ENCODE measurements at places on chromosomes 2 and 18. TPM values are rescaled to one million over a fixed set of nuclear protein-coding genes. Genes with fewer than 3 reads are reported as not detected.

The MERTK gene
- total RNA-seq: 0.77 TPM

The ITPRIPL1 gene
- total RNA-seq: 4.7 TPM

The POTEC gene
- total RNA-seq: not detected

The ZNF512 gene
- 59.5 TPM for total RNA-seq

The SH3BP4 gene
- 2.6 TPM for total RNA-seq

The ZNF532 gene
- 15.7 TPM for total RNA-seq

The PARD6G gene
- not detected for total RNA-seq

The C2orf80 gene
- total RNA-seq: not detected

The VAMP8 gene
- total RNA-seq: 83.2 TPM

- H3K27me3 ChIP-seq: no peaks in the 10 kb centered on the region
- H3K4me1 ChIP-seq: no peaks in the 10 kb centered on the region
- no peak overlapping the region for H3K4me3 ChIP-seq
- no peak overlapping the region for H3K27ac ChIP-seq
Measured at GRCh38 chr2:17962876-17963275, 84.4 kb downstream of the KCNS3 start.

DNA sequence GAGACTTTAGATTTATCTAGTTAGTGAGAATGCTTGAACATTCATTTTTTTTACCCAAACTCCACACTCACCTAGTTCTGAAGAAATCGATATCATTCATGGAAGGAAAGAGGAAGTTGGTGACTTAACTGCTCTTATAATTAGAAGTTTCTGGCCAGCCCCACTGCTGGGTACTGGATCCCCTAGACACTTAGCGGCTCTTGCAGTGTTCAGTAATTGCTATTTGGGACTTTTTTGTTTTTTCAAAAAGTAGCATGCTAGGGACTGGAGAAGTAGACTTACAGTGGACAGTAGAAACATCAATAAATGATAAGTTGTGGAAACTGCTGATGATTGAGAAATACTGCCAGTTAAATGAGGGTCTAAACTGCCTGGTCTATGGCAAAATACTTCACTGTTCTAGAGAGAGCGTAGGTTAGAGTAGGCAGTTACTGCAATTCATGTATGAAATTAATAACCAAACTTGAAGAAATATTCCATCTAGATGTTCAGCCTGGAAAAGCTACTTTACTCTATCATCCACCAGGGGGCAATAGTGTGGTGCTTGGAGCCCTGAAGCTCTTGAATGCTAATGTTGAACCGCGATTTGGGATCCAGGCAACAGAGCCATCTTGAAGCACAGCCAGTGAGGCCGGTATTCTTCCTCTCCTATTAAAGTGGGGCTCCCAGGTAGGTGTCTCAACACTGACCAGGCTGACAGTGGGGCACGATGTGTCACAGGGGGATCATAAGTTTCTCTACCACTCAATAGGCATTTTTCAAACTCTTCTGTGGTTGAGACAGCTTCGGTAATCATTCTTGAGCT lies 146.1 kb upstream of the SESTD1 start:
- H3K4me3 ChIP-seq: no peak overlapping the region
- H3K36me3 ChIP-seq: no peaks in the 10 kb centered on the region
- no peaks in the 10 kb centered on the region for H3K27me3 ChIP-seq
- H3K27ac ChIP-seq: no peak overlapping the region
- H3K4me1 ChIP-seq: no peaks in the 10 kb centered on the region

- H3K4me1 ChIP-seq: no peaks in the 10 kb centered on the region
- H3K36me3 ChIP-seq: no peaks in the 10 kb centered on the region
- H3K27me3 ChIP-seq: no peaks in the 10 kb centered on the region
Measured at GRCh38 chr2:18498531-18498930, 61.9 kb downstream of the RDH14 start.

DNA sequence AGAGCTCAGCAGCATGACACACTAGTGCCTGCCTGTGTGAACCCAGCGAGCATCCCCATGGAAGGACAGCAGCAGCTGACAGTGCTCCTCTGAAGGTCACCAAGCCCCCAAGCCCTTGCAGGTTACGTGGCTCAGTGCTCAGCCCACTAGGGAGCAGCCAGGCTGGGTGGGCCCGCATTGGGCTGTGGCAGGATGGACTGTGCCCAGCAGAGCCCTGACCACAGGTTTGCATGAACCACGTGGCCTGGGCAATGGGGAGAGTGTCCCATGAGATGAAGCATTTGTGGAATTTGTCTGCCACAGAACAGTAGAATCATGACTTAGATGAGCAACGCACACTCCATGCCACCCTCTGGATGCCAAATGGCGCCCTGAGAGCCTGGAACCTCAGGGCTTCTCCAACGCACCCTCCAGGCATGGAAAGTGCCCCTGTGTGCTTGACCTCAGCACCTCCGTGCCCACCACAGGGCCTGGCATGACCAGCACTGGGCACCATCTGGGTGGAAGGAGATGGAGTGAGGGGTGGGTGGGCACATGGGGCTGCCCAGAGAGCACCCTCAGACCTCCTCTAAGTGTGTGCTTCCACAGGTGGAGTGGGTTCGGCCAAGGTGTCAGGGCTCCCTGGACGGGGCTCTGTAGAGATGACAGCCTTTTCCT lies 216.1 kb upstream of the RAB6C start:
- DNase-seq: no peak
- no peak overlapping the region for H3K27ac ChIP-seq

GRCh38 chr2:46490521-46491141 lies 11.3 kb downstream of the TMEM247 start:
- H3K4me3 ChIP-seq: no peak overlapping the region
- no peaks in the 10 kb centered on the region for H3K36me3 ChIP-seq
- H3K27me3 ChIP-seq: no peaks in the 10 kb centered on the region
- no peaks in the 10 kb centered on the region for H3K4me1 ChIP-seq
- no peak overlapping the region for H3K27ac ChIP-seq

- peak within 1 kb of the TSS; percentile 87 for H3K27ac ChIP-seq
- no peaks in the 10 kb centered on the region for H3K27me3 ChIP-seq
- H3K4me1 ChIP-seq: peaks cover 26% of the 10 kb centered on the region
- DNase-seq: peak; percentile 96
Measured at GRCh38 chr2:151828143-151828889, at the start of gene ARL5A. Gene ARL5A, minus strand, starts transcription at chr2:151828421. Its CDS starts 245 bp downstream, at chr2:151828176.

GRCh38 chr2:121408641-121409040 lies 122.0 kb upstream of the RNU4ATAC start:
- no peak overlapping the region for H3K27ac ChIP-seq
- H3K4me1 ChIP-seq: no peaks in the 10 kb centered on the region
- H3K4me3 ChIP-seq: no peak overlapping the region
- no peaks in the 10 kb centered on the region for H3K27me3 ChIP-seq
- DNase-seq: no peak

GRCh38 chr2:154392256-154392655 lies 306.2 kb upstream of the KCNJ3 start:
- no peaks in the 10 kb centered on the region for H3K27me3 ChIP-seq
- no peak overlapping the region for H3K4me3 ChIP-seq
- no peak overlapping the region for H3K27ac ChIP-seq

- H3K27ac ChIP-seq: no peak overlapping the region
- no peaks in the 10 kb centered on the region for H3K27me3 ChIP-seq
- no peaks in the 10 kb centered on the region for H3K4me1 ChIP-seq
- no peaks in the 10 kb centered on the region for H3K36me3 ChIP-seq
Measured at GRCh38 chr2:174766271-174766670, 2.0 kb upstream of the CHRNA1 start.

DNA sequence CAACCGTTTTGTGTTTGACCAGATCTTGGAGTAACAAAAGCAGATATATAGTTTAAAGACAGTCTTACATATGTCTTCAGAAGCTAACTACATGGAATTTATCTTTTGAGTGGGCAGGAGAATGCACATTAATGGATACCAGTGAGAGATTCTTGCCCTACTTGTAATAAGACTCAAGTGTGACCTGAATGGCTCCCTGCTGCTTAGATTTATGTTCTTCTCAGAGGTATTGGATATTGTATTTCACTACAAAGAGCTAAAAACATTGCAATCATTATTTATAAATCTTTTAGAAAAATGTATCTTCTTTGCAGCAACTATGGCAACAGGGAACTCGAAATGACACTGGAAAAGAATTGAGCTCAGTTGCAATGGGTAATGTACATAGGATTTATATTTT lies 227.7 kb downstream of the LRRTM4 start:
- H3K36me3 ChIP-seq: no peaks in the 10 kb centered on the region
- no peaks in the 10 kb centered on the region for H3K4me1 ChIP-seq
- H3K27ac ChIP-seq: no peak overlapping the region
- H3K27me3 ChIP-seq: no peaks in the 10 kb centered on the region
- no peak for DNase-seq
- H3K4me3 ChIP-seq: no peak overlapping the region

DNA sequence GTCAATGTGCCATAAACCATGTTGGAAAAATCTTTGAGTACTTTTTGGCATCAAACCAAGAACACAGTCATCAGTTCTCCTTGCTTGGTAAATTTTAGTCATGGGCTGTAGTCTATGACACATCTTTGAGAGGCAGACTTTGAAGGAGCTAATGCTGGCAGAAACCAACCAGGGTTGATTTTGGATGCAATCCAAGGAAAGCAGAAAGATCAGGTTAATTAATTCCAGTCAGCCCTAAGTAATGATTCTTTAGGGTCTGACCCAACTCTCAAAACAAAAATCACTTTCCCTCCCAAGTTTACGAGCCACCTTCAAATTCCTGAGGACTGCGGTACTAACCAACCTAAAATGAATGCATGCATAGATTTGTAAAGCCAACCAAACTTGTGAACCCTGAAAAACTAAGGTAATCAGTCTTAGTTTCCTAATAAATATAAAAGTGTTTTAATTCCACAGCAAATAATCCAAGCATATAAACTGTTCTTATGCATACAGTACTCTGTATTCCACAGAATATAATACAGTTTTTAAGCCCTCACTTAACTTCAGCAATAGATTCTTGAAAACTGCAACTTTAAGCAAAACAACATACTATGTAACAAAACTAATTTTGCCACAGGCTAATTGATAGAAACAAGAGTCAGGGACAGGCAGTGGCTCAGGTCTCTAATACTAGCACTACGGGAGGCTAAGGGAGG lies 22.0 kb downstream of the AP1S3 start:
- H3K27ac ChIP-seq: no peak overlapping the region
- no peak overlapping the region for H3K4me3 ChIP-seq
- DNase-seq: no peak
- H3K36me3 ChIP-seq: no peaks in the 10 kb centered on the region
- no peaks in the 10 kb centered on the region for H3K4me1 ChIP-seq
- H3K27me3 ChIP-seq: no peaks in the 10 kb centered on the region

DNA sequence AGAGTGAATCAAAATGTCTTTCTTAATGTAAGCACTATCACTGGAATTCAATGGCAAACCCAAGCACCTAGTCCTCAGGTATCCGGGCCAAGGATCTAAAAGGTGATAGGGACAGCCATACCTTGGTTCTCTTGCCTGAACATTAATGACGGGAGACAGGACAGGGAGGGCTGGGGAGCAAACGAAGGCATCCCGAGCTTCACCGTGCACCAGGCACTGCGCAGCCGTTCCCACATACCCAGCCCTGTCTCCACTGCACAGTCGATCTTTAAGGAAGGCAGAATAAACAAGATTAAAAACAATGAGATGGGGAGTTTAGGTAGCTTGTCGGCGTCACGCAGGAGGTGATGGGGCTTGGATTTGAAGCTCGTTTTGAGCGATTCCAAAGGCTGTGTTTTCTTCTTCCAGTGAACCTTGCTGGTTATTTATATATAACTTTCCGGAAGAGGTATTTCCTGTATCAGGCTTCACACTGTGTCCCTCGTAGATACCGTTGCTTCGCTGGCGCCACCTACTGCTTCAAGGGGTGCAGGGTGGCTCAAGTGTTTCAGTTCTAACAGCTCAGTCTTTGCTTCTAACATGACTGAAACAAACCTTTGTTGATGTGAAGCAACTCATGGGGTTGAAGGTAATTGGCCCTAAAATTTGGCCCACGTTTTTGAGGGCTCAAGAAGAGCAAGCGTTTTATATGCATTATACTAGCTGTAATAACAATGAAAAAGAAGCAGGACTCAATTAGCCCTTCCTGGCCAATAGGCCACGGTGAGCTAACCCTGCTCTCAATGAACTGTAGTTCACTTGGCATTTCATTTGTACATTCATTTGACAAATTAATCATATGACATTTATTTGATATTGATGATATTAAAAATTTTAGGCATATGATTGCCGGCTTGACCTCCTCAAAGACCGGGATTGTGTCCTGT lies 77.4 kb downstream of the DCDC2C start:
- DNase-seq: peak; percentile 29
- no peak overlapping the region for H3K27ac ChIP-seq
- no peaks in the 10 kb centered on the region for H3K27me3 ChIP-seq
- H3K4me3 ChIP-seq: no peak overlapping the region

DNA sequence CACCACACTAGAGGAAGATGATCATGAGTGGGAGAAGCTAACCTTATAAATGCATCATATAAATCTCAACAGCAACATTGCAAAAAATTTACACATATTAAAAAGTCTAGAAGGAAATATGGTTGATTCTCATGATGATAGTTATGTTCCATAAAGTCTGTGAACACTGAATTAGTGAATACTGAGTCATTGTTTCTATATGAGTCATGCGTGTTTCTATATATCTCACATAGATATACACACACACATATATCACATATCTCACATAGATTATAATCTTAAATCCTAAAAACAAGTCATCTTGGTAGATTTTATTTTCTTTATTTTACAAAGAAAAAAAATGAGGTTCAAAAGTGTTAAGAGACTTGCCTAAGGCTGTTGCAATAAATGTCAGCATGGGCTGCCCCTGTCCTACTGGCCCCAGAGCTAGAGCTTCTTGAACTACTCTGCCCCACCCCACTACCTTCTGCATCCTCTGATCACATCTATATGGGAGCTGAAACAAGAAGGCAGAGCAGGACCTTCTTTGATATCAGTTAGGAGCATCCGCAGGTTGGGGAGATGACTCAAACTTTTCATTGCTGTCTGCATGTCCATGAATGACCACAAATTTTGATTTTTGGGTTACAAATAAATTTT lies 81.8 kb upstream of the ADAM23 start:
- H3K4me1 ChIP-seq: no peaks in the 10 kb centered on the region
- H3K4me3 ChIP-seq: no peak overlapping the region
- no peaks in the 10 kb centered on the region for H3K36me3 ChIP-seq
- no peak for DNase-seq

DNA sequence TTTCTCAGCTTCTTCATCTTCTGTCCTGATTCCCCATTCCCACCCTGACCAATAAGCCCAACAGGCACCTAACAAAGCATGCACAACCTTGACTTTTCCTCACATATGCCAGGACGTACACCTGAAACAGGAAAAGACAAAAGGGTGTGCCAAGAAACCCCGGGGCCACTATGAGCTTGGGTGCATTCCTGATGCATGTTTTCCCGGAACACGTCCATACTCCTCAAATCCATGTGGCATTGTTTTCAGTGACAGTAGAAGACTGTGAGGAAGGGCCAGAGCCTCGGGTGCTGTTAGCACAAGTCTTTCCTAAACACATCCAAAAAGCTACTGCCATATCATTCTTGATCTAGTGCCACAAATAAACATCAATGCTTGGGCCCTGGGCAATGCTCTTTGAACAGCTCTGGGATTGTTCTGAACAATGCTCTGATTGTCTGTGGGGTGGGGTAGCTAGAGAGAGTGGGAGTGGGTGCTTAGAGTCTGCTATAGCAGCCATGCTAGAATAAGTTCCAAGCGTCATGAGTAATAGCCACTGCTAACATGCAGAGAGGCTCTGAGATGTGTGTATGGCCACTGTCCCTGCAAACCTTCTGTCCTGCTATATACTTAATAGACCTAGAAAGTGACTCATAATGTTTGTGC lies 181.7 kb upstream of the CRIM1 start:
- H3K4me1 ChIP-seq: no peaks in the 10 kb centered on the region
- no peak for DNase-seq
- no peaks in the 10 kb centered on the region for H3K36me3 ChIP-seq
- H3K27ac ChIP-seq: no peak overlapping the region
- no peaks in the 10 kb centered on the region for H3K27me3 ChIP-seq

- DNase-seq: peak; percentile 67
- H3K27ac ChIP-seq: peak overlapping the region; percentile 88
- H3K36me3 ChIP-seq: no peaks in the 10 kb centered on the region
- H3K4me1 ChIP-seq: peaks cover 27% of the 10 kb centered on the region
- no peaks in the 10 kb centered on the region for H3K27me3 ChIP-seq
- peak overlapping the region; percentile 100 for H3K4me3 ChIP-seq
Measured at GRCh38 chr18:74597034-74597661, 522 bp upstream of the ZNF407 start.

All from naive thymus-derived CD4-positive, alpha-beta T cell (primary cell).